ENCODE measurements at places on chromosomes 6 and 20.
A peak's percentile ranks its signal among the peaks of the same experiment; 100 is the strongest.

DNA sequence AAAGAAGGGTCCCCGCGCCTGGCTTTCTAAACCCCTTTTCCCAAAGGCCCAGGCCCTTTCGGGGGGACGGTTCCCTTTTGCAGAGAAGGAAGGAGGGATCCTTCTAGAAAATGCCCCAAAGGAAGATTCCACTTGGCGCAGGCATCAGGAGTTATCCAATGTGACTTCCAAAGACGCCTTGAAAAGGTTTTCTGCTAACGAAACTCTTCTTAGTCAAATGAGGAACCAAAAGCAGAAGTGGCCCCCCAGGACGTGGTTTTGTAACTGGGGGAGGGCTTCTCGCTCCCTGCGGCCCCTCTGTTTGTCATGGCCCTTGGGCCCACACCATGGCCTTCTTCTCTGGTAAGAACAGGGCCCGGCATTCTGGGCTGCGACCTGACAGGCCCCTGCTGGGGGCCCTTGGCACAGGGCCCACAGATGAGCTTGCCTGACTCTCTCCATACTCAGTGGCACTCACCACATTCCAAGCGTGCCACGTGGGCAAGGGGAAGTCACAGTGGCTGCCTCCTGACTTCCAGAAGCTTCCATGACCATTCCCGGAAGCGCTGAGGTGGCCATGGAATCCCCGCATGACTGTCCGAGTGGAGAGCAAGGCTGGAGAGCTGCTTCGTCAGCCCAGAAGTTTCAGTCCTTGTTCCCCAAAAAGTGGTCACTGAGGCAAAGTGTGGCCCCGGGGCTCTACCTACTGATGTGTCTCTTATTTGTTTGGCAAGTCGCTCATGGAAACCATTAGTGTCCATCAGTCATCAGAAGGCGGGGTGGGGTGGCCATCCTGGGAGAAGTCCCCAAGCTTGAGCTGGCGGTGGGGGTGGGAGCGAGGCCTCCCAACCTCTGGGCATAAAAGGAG, 834 bp upstream of the CTSZ start:
- DNase-seq: peak; percentile 38

DNA sequence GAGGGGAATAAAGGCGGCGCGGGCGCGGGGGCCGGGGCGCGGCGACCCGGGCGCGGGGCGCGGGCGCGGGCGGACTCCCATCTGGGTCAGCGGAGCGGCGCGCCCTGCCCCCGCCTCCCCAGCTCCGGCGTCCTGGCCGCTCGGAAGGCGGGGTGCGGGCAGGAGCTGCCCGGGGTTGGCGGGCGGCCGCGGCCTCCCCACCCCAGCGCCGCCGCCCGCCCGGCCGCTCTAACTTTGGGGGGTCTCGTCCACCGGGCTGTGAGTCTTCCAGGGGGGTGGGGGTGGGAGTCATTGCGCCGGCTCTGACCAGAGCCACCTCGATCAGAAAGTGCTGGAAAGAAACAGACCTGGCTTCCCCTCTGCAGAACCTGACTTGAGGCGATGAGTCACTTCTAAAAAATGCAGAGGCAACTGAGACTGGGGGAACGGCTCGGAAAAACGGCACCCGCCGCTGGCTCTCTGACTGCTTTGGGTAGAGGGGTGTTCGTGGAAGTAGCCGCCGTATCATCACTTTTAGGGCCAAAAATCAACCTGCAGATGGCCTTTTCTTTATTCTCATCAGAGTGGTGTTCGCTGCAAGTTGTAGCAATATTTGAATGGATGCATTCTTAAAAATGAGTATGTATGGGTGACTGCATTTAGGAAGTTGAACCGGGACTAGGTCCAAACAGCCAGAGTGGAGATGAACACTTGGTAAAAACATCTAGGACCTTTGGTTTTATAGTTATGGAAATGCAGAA, 667 bp downstream of the CAP2 start:
- DNase-seq: no peak

DNA sequence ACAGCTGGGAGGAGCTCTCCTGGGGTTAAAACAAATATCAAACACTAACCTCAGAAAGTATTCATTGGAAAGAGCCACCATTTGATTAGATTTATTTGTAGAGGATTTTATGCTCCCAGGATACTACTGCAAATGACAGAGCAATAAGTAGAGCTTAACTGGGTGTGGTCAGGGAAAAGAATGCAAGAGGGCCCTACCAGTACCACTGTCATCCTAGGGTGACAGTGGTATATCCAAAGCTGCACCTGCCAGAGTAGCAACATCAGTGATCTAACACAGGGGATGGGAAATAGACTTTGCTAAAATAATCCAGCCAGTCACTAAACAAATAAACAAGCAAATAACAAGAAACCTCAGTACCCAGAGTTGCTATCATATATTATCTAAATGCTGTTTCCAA, 29.7 kb downstream of the ERGIC3 start:
- DNase-seq: no peak

DNA sequence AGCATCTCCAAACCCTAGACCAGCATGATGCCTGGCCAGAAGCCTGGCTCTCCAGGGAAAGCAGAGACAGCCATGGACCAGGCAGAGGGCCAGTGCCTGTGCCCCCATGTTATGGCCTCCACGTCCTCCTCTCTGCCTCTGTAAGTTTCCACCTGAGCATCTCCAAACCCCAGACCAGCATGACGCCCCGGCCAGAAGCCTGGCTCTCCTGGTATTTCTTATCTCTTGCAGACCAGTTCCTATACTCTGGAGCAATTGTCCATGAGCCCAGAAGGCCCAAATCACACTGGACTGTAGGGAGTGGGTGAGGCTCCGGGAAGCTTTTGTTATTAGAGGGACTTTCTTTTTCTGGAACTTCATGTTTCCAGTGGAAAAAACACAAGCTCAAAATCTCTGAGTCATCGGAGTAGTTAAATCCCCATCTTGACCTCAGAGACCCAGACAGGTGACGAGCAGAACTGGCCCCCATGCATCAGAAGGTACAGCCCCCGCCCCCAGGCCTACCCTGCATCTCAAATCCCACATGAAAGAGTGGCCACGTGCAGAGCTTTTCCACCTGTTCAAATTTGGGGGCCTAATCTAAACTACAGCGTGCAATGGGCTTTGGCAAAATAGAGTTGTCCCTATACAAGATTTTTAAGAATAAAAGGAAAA, 110.2 kb upstream of the FOXQ1 start:
- DNase-seq: no peak

DNA sequence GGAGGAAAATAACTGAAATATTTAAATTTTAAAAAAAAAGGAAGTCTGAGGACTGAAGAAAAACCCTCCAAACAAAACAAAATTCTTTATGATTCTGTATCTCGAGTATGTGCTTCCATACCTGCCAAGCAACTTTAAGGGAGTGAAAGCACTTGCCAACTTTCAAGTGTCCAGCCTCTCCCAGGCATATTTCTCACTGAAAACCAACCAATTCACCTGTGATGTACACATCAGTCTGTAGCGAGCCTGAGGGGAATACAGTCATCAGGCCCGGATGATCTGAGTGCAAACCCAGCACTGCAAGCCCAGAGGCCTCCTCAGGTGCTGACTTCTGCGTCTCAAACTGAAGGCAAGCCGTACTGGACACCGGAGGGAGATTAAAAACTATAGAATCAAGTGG, 164.8 kb upstream of the NT5E start:
- DNase-seq: no peak

- DNase-seq: peak; percentile 73
These were observed 2.0 kb upstream of the PLCG1 start for GRCh38 chr20:41135187-41135887.

GRCh38 chr6:83160167-83160566, 32.9 kb downstream of the PGM3 start:
- no peak for DNase-seq

DNA sequence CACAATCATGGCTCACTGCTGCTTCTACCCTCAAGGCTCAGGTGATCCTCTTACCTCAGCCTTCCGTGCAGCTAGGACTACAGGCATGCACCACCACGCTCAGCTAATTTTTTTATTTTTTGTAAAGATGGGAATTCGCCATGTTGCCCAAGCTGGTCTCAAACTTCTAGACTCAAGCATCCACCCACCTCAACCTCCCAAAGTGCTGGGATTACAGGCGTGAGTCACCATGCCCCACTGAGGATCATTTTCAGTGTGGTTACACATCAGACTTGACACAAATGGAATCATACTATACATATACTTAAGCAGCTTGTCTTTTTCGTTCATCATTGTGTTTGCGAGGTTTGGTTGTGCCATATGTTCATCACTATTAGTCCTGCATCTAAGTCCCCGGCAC, 26.6 kb downstream of the ZC3H12D start:
- DNase-seq: no peak

DNA sequence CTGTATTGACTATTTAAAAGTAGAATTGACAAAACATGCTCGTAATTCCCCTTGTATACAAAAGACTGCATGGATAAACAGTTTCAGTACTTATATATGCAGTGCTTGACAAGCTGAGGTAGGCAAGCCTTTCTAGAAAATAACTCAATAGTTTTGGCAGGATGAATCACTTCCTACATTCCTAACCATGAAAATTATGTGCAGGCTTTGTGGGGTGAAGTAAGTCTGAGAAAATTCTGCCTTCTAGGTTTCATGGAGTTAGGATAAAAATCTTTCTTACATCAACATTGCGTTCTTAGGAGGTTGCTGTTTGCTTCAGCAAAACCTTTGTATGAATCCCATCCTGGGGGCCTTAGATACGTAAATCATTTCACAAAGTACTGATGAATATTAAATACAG, 801.4 kb upstream of the EYS start:
- no peak for DNase-seq

- peak; percentile 60 for DNase-seq
These were observed at the start of gene SCRT2 for GRCh38 chr20:675453-676314. SCRT2 (minus strand) TSS chr20:675802; CDS start chr20:675601, 201 bp downstream.

DNA sequence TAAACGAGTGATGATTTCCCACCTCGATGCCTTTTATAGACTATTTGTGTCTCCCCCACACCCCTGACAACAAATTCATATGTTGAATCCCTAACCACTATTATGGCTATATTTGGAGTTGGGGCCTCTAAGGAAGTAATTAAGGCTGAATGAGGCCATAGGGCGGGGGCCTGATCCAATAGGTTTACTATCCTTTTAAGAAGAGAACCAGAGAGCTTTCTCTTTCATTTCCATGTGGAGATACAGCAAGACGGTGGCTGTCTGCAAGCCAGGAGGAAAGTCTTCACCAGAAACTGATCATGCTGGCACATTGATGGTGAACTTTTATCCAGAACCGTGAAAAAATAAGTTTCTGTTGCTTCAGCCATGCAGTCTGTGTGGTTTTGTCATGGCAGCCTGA, 38.9 kb upstream of the CLIC5 start:
- no peak for DNase-seq

GRCh38 chr20:50331469-50332363, 141.1 kb downstream of the CEBPB start:
- DNase-seq: no peak

DNA sequence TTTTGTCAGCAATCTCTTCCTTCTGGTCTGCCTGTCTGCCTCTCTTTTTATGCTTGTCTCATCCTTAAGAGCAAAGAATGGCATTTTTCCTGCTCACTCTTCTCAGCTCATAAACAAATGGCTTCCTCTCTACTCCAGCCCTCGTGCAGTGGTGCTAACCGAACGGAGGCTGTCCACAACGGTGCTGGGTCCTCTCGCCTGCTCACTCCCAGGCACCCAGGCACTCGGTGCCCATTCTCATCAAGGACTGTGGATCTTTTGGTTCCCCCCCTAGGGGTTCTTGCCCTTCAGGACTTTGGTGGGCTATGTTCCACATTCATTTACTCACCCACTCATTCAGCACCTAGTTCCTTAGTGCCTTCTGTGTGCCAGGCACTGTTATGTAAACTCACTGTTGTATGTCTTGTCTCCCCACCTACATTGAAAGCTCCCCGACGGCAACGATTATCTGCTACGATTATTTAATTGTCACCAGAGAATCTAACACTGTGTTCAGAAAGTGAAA, 113.9 kb downstream of the FYN start:
- no peak for DNase-seq

GRCh38 chr6:104226790-104227446, 632.8 kb downstream of the HACE1 start:
- no peak for DNase-seq

DNA sequence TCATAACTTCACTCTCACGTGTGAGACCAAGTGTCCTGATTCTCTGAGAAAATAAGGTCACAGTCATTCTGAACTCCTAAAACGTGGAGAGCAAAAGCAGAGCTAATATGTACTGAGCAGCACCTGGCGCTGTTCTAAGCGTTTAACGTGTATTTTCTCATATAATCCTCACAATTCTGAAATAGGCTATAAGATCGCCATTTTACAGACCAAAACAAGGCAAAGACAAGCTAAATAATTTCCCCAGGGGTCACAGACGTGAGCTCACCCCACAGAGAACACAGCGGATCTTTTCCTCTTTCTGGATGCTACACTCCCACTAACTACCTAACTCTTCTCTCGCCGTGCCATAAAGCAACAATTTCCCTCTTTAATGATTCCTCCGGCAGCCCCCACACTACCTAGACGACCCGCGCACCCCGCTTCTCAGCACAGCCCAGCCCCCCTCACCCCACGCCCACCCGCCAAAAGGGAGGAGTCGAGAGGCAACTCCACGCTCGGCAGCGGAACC, 636 bp downstream of the SUPT3H start:
- DNase-seq: no peak

DNA sequence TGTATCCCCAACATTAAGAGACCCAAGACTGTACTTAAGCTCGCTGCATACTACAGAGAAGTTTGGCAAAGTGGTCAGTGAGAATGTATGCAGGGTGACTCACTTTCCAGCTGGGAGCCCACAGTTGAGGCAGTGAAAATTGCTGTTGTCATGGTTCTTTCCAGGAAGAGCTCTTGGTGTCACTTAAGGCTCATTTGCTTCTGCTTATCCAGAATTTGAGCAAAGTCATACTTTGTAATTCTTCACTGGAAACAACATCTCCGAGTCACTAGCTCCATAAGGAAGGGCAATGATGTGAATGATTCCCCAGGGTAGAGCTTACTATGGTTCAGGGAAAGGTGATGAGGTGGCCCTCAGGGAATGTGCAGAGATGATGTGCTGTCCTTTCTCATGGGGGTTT, 65.4 kb upstream of the FBXL4 start:
- no peak for DNase-seq

- no peak for DNase-seq
These were observed 3.8 kb upstream of the LRRN4 start for GRCh38 chr20:6057691-6058090.

DNA sequence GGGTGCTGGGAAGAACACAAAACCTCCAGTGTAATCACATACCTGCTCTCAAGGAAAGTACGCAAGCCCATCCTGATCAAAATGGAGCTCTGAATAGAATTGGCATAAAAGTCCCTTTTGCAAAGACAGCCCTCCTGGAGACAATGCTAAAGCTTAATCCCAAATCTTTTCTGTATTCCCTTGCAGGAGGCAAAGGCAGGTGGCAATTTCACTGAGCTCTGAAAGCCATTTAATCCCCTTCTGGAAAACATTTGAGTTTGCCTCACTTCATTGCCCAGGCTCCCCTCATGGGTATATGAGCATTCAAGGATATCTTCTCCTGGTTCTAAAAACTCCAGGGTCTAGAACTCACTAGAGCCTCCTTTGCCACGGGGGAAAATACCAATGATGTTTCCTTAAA, 310.2 kb upstream of the CNR1 start:
- DNase-seq: no peak

- no peak for DNase-seq
These were observed 168.1 kb upstream of the TOP1 start for GRCh38 chr20:40860487-40860902.

GRCh38 chr6:131946404-131946991, 4.7 kb downstream of the CCN2 start:
- DNase-seq: no peak

Data from CD4-positive, alpha-beta T cell treated with Interleukin-21 for 1 hour (primary cell).